ENCODE measurements at places on chromosomes 6 and 20.

DNA sequence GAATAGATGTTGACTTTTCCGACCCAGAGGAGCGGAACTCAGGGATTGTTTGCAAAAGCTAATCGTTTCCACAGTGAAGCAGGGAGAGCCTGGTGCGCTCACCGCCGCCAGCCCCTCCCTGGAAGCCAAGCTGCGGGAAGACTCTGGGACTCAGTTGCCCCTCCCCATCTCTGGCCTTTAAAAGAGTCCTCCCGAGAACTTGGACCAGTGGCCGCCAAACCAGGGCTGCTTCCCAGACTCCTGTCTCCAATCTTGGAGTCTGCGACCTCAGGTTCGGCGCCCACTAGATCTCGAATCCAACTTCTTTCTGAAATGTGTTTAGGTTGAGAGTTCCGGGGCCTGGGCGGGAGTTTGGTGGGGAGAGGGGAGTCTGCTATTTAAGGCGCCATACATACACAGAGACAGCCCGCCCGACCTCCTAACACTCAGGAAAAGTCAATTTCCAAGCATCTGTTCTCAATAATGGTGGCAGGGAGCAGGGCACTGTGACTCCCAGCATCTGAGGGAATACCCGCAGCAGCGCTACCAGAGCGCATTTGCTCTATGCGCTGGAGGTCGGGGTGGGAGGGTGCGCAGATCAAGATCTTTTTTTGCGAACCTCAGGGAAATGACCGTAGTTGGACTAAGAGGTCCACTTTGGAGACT, 800 bp upstream of the GRIK2 start:
- DNase-seq: peak; percentile 45

DNA sequence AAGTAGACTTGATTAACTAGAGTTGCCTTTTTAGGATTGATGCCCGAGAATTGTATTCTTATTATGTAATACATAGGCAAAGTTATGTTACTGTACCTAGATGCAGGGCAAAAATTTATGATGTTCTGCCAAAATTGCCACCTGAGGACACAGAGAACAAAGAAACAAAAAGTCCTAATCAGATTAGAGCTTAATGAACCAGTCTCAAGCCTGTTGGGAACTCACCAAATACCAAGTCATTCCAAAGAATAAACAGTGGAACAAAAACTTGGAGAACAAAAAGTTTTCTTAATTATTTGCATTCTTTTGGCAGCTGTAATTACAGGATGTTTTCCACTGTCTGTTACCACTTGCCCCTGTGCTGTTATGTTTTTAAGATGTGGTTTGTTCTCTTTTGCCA, 154.7 kb upstream of the SGK1 start:
- no peak for DNase-seq

GRCh38 chr20:59160389-59161115, 3.1 kb upstream of the ZNF831 start:
- DNase-seq: no peak

DNA sequence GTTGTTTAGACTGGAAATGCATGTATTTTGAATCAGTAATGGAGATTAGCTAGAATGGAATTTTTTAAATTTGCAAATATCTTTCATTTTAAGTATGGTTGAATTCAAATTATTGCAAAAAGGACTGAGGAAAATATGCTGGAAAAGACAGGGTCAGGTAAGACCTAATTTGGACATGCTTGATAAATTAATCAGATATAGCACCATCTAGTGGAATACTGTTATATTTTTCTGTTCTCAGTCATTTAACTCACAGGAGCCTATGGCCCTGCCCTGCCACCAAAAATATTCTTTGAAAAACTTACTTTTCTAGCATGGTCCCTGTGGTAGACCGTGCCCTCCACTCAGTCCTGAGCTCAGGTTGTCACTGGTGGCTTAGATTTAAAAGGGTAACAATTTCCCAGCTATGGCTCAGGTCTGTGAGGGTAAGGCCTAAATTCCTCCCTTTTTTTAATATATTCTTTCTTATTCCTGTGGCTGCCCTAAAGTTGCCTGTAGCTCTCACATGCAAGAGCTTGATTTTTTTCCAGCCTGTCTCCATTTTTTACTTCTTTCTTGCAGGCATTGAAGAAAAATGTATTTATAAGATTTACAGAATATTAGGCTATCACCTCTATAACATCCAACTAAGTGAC, 25.3 kb upstream of the KIAA1586 start:
- DNase-seq: peak; percentile 71

DNA sequence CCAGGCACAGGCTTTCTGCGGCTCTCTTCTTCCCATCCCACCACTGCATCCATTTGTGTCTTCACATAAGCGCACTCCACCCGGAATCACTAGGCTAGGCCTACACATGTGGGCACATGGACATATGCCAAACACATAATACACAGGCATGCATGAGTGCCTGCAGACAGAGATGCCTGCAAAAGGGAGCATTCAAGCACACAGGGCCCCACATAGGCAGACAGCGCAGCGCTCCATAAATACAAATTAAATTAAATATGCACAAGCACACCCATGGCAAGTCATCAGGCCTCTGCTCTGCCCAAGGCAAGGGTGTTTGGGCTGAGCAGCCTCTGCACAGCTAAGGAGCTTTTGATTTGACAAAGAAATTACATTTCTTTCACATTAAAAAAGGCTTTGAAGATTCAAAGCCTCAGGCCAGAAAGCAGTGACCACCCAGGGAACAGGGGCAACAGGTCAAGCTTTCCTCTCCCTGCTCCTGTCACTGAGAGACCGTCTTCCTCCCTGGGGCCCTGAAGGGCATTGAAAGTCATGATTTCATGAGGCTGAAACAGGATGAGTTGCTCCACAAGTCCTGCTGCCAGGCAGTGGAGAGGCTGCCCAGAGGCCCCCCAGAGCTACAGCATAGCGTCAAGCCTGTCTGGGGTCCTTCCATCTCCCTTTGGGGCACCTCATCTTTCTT, 134.2 kb upstream of the LRFN2 start:
- DNase-seq: no peak

GRCh38 chr20:63344616-63345327, 16.4 kb downstream of the CHRNA4 start:
- no peak for DNase-seq

- no peak for DNase-seq
Observed at GRCh38 chr6:20708367-20709124, 174.3 kb downstream of the CDKAL1 start.

GRCh38 chr6:152552616-152553209, 84.4 kb downstream of the SYNE1 start:
- peak; percentile 86 for DNase-seq

DNA sequence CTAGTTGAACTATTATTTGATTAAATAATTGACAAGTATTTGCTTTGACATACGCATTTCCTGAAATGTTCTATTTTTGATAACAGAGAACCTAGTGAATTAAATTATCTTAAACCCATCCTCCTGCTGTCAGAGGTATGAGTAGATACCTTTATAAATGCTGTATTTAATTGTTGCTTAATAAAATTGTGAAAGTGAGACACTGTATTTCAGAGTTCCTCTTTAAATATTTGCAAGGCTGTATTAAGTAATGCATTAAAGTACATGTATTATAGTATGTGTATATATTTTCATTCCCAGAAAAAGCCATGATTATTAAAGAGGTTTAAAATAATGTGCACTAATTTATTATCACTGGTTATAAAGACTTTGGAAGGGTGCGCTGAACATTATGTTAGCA, 483.8 kb downstream of the TFAP2B start:
- DNase-seq: no peak

DNA sequence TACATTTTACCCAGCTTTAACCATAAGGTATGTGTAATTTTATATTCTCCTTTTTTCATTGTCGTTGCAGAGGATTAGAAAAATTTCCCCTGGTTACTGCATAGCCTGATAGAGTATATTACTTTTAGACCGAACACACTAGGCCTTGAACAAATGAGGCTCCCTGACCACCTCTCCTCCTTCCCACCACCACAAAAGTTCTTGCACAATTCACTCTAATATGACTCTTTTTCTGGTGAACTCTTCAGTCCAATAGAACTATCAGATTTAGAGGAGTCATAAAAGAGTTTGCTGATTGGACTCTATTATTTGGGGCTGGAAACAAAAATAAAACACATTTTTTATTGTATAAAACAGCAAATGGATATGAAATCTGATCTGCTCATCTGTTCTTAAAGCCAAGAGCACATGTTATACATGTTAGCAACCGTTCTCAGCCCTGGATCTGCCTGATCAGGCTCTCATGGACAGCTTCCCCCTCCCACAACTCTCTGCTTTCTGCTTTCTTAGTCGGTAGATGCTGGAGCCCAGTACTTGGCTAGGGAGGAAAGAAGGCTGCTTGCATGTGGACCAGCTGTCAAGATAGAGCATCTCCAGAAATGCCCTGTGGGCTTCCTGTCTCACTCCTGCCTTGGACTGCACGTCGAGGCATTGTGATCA, 83.5 kb downstream of the CD164 start:
- peak; percentile 32 for DNase-seq

GRCh38 chr6:158283304-158283980, 28.8 kb upstream of the TULP4 start:
- peak; percentile 43 for DNase-seq

GRCh38 chr20:59940129-59940955, at the start of the genes FAM217B and PPP1R3D:
Gene FAM217B (plus strand): TSS chr20:59940389. CDS start chr20:59943944, 3,555 bp downstream.
Gene PPP1R3D (minus strand): TSS chr20:59940305. CDS start chr20:59939931, 374 bp downstream.
- peak; percentile 93 for DNase-seq

DNA sequence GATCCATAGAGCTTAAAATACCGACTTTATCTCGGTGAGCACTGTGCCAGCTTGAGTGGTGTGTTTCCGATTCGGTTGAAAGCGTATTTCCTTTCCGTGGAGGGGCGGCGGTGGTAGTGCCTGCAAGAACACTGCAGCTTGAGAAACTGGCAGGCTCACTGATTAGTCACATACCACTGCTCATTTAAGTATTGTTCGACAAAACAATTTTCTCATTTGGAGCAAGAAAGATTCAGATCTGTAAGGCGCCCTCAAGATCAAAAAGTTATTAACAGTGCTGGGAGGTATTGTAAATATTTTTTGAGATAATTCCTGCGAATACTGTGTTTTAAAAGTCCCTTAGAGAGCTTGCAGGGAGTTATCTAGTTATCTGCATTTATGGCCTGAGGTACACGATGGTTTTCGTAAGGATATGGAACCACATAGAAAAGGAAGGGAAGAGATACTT, 1.3 kb downstream of the MAPK14 start:
- DNase-seq: peak; percentile 62

GRCh38 chr6:15511248-15512125, 151.3 kb downstream of the DTNBP1 start:
- DNase-seq: peak; percentile 76

DNA sequence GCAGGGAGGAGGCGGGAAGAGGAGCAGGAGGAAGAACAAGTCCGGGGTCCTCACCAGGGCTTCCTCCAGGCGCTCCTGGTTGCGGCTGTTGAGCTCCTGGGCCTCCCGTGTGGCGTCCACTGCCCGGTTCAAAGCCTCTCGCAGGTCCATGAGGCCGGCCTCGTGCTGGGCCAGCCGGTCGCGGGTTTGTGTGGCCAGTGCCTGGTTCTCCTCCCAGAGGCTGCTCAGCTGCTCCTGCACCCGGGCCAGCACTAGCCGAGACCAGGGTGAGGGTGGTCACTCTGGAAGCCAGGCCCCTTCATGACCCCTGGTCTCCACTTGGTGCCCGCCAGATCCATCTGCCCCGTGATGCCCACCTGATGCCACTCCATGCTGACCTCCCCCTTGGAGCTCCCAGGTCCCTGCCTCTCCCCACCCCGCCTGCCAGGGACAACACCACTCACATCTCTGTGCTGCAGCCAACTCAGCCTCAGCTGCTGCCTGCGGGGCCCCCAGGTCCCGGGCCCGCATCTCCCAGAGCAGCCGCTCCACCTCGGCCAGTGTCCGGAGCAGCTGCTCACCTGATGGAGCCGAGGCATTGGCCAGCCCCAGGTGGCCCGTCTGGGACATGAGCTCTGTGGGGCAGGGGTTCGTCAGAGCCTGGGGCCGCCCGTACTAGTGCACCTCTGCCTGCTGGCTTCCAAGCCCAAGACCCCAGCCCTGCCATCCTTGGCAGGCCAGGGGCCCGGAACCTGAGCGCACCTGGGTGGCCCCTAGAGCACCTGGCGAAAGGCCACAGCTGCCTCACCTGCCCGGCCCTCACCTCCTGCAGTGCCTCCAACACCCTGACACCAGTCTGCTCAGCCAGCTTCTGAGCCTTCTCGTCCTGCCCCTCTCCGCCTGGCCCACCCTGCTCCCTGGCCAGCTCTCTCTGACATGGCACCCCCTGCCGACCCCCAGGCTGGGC, 15.9 kb downstream of the ADRM1 start:
- DNase-seq: no peak

DNA sequence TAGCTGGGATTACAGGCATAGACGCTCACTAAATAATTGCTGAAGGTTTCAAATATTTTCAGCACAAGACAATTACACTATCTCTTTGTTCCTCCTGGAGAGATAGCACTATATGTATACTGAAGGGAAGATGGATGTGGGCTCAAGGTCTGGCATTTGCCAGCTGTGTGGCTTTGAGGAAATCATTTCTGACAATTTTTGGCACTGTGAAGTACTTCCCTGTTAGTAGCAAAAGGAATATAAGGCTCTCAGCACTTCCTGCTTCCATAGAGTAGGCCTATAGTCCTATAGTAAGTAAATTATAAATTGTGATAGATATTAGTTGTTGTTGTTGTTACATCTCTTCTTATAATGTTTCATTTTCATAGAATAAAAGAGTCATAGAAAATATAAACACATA, 271.1 kb downstream of the SAMD5 start:
- DNase-seq: no peak

- DNase-seq: peak; percentile 40
Observed at GRCh38 chr6:111603685-111604084, 2.0 kb downstream of the TRAF3IP2 start.

GRCh38 chr20:49132995-49133478, 55.1 kb downstream of the STAU1 start:
- DNase-seq: peak; percentile 85

- DNase-seq: no peak
Observed at GRCh38 chr6:163166507-163166906, 248.0 kb upstream of the QKI start.

Data from G401 (cell line).